ENCODE measurements at places on chromosomes 16 and 17.

GRCh38 chr16:12081048-12081404 lies 104.5 kb downstream of the SNX29 start:
- peak; percentile 32 for DNase-seq

- no peak for DNase-seq
These were observed 30.5 kb upstream of the YPEL2 start for GRCh38 chr17:59300941-59301340.

GRCh38 chr17:29054835-29055234 lies 11.9 kb downstream of the PIPOX start:
- DNase-seq = no peak

DNA sequence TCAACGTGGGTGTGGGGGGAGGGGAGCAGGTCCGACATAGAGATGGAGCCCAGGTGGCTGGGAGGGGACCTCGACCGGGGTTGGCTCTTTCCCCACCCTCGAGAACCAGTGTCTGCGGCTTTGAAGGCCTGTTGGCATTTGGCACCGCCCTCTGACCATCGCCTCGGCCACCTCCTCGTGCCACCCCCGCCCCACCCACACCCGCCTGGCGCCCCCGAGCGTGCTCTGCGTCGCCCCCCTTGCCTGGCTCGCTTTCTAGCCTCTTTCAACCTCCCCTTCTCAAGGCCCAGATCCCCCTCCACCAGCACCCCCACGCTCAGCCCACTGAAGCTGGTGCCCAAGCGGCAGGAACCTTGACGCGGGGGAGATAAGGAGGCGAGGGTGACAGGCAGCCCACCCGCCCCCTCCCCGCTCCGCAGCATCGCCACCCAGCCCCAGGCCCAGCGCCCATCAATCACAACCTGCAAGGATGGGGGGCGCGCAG lies 619 bp downstream of the CACNB1 start:
- no peak for DNase-seq

- DNase-seq = no peak
These were observed 56.8 kb upstream of the SCNN1B start for GRCh38 chr16:23245268-23245667.

DNA sequence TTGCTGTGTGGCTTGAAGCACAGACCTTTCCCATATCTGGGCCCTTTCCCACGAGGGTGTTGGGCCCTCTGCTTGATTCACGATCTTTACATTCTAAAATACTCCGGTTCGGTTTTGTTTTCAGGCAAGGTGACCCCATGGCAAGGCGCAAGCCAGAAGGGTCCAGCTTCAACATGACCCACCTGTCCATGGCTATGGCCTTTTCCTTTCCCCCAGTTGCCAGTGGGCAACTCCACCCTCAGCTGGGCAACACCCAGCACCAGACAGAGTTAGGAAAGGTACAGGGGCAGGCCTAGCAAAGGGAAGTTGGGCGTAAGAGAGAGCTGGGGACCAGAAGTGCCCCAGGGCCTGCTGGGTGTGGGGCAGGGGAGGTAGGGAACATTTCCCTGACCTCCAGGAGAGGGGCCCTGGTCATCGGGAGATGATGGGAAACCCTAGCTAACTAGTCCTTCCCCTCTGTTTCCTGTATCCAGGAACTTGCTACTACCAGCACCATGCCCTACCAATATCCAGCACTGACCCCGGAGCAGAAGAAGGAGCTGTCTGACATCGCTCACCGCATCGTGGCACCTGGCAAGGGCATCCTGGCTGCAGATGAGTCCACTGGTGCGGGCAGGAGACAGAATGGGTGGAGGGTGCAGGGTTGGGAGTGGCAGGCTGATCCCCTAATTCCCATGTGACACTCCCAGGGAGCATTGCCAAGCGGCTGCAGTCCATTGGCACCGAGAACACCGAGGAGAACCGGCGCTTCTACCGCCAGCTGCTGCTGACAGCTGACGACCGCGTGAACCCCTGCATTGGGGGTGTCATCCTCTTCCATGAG lies 1.4 kb downstream of the ALDOA start:
- no peak for DNase-seq
